ENCODE measurements at places on chromosomes 5 and 9.

GRCh38 chr9:70830618-70831017 is 290.8 kb downstream of the TRPM3 start:
- DNase-seq, result no peak

GRCh38 chr9:130940027-130940549 is 1.0 kb upstream of the FIBCD1 start:
- DNase-seq, result no peak

- peak; percentile 68 for DNase-seq
Measured at GRCh38 chr9:135864447-135865049, 42.8 kb downstream of the CAMSAP1 start.

DNA sequence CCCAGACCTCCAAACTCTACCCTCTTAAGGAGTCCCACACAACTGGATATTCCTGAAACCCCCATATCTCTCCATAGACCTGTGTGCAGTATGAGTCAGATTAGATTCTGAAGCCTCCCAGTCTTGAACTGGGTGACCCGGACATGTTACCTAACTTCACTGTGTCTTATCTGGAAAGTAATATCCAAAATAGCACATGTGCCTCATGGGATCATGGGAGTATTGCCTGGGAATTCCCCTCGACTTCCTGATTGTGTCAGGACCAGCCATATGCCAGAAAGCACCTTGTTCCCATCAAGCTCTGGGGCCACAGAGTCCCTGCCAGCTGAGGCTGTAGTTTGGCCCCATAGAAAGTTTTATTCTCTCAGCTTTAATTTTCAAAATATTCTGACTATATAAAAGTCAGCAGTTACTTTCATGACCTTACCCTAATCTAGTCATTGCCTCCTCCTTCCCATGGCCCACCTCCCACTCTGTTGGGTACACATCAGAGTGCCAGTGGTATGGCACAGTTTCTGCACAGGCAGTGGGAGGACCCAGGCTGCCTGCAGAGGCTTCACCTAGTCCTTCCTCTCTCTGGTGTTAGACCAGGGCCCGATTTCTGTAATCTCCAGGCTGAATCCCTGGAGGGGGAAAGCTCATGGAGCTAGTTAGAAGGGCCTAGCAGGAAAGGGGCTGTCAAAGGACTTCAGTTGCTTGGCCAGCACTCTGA is 19.5 kb upstream of the B4GALT1 start:
- DNase-seq, result no peak

DNA sequence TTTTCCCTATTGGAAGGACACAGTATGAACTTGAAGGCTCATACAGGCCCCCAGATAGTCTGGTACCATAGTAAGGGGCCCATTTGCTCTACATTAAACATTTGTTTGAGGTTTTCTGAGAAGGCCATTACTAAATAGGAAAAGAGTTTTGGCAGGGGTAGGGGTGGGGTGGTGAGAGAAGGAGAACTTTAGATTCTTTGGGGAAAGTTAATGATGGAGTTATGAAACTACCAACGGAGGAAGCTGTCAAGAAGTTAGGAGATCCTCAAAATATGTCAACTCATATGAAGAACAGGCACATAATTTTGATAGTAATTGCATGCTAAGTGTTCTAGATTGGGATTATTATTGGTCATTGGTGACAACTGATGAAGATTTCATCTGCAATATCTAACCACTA is 114.7 kb downstream of the TAF11L14 start:
- DNase-seq, result no peak

DNA sequence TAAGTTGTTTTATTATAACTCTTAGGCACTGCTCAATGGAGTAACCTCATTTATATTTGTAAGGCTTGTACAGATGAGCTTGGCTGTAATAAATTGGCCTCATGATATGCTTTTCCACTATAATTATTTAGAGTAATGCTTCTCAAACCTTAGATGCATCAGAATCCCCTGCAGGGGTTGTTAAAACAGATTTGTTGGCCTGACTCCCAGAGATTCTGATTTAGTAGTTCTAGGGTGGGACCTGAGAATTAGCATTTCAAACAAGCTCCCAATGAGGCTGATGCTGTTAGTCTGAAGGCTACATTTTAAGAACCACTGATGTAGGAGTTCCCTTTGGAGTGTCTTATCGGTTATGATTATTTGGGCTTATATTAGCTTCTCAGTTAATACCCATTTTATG is 38.2 kb upstream of the ARSB start:
- no peak for DNase-seq

DNA sequence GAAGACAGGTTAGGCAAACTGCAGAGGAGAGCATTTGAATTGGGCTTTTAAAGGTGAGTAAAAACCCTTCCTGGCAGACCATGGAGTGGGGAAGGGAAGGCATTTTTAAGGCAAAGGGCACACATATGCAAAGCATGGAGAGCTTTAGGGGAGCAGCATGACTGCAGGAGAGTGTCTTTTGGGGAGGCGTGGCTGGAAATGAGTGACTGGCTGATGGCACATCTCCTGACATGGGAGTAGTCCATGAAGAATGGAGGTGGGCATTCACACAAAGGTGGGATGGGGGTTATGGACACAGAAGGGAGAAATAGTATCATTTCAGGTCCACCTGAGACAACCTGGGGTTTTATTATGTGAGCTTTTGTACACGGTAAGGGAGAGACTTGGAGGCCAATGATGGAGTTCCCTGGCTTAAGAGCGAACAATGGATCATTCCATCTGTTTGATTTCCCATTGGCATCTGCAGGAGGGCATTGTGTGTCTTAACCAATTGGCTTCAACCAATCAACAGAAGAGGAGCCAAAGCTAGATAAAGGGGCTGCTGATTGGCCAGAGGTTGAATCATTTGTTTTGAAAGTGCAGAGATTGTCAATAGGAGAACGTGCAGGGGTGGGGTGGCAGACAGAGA is 2.1 kb downstream of the NSG2 start:
- no peak for DNase-seq

GRCh38 chr9:105419816-105420597 is 27.8 kb upstream of the FSD1L start:
- no peak for DNase-seq

- DNase-seq, result no peak
Measured at GRCh38 chr9:98644011-98644410, 64.7 kb downstream of the GABBR2 start.

GRCh38 chr5:139955616-139956273 is 87.4 kb downstream of the NRG2 start:
- DNase-seq, result no peak

DNA sequence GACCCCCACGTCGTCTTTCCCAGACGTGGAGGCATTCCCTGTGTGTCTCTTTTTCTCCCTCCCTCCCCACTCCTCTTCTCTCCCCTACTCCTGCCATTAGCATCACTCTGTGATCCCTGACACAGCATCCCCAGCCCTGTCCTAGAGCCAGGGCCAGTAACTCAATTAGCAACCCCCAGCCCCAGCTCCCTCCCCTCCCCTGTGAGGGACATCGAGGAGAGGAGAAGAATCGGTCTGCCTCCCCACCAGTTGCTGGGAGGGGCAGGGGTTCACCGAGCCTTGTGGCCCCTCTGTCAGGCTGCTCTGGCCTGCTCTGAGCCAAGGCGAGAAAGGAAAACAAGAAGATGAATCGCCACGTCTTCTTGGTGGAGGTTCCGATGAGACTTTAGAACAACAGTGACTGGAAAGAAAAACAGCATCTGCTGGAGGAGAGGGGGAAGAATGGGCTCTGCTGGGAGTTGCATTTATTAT is 123.1 kb downstream of the PAPPA start:
- DNase-seq, result no peak

DNA sequence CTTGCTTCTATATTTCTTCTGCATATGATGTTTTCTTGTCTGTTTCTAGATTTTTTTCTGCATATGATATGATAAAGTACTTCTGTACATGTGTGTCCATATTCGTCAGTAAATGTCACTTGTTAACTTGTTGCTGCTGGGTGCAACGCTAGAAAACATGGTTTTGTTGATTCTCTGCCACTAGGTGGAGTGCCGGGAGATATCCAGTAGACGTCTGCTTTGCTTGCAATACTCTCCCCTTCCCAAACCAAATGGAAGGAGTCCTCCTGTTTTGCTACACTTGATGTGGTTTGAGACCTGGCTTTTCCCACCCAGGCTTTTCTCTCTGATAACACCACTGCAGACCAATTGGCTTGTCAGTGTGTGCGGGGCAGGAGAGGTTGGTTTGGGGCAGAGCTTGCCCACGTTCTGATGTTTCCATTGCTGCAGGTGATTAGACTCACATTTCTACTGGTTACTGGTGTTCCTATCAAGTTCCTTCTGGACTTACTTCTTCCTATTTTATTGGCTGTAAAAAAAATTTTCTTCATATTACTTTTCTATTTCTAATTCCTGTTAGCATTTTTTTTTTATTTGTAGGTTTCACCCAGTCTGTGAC is 900.0 kb upstream of the CDH10 start:
- DNase-seq, result no peak

DNA sequence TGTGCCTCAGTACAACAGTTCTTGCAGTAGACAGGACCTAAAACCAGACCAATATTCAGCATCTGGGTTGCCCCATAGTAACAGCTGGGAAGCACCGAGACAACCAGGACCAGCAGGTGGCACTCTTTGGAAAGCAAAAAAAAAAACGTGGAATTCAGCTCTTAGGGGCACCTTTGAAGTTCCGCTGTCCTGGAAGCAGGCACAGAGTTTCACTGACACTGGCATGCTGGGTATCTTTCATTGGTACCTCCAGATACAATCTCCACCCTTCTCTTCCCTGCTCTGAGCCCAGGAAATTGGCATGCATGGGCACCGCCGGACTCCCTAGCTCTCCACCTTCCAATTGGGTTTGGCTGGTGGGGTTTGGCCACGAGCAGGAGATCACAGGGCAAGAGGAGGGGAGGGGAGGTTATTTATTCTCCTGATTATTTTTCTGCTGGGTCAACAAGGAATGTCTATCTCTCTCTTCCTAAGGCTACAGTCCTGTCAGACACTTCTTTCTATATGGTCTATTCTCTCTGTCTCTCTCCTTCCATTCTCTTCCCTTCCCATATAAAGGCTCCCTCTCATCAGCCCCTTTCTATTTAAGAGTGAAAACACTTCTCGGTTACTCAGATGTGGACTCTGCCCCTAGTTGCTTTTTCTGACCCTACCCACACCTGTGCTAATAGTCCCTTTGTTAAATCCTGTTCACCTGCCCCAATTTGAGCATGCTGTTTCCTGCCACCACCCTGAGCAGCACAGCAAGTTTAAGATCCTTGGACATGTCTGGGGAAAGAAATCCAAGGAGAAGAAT is 1.9 kb upstream of the IDNK start:
- DNase-seq, result no peak

DNA sequence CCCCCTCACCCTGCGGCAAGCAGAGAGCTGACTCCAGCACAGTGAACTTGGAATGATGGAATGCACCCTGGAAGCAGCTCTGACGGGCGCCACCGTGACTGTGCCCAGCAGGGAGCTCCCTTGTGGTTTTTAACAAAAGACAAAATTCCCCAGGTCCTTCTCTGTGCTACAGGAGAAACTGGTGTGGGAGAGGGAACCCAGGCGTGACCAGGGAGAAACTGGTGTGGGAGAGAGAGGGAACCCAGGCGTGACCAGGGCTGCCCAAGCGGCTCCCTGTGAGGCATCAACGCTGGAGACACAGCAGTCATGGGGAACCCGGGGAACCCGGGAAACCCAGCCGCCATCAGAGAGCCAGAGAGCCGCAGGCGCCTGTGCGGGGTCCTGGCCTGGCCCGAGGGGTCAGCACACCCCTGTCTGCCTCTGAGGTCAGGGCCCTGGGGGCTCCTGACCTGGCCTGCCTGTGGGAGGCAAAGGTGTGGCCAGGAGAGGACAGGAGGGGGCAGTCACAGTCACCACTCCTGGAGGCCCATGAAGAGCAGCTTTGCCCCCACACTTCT is 3.1 kb upstream of the AHRR start:
- no peak for DNase-seq

DNA sequence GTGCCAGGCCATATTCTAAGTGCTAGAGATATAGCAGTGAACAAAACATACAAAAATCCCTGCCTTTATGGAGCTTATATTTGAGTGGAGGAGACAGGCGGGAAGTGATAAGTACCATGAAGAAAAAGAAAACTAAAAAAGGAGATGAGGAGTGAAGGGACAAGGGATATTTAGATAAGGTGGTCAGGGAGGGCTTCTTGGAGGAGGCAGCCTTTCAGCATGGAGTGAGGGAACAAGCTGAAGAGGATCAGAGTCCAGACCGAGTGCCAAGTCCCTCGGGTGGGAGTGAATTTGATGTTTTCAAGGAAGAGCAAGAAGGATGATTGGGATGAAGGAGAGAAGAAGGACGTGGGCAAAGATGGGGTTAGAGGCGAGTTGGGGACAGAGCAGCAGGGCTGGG is 190.5 kb downstream of the FSTL4 start:
- DNase-seq, result no peak

DNA sequence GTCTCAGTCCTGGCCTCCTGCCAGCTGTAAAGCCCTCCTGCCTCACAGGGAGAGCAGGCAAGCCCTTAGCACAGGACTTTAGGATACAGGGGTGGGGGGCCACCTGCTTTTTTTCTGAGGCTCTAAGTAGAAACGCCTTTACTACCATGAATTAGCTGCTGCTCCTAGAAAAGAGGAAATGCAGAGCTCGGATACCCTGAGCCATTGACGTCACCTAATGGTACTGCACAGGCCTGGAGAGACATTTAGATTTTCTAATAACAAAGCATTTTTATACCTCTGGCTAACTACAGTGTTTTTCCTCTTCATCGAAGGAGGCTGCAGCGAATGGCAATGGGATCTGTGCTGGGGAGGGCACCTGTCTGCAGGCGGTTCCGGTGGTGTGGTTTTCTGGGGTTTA is 137.0 kb downstream of the WDR41 start:
- DNase-seq, result no peak

DNA sequence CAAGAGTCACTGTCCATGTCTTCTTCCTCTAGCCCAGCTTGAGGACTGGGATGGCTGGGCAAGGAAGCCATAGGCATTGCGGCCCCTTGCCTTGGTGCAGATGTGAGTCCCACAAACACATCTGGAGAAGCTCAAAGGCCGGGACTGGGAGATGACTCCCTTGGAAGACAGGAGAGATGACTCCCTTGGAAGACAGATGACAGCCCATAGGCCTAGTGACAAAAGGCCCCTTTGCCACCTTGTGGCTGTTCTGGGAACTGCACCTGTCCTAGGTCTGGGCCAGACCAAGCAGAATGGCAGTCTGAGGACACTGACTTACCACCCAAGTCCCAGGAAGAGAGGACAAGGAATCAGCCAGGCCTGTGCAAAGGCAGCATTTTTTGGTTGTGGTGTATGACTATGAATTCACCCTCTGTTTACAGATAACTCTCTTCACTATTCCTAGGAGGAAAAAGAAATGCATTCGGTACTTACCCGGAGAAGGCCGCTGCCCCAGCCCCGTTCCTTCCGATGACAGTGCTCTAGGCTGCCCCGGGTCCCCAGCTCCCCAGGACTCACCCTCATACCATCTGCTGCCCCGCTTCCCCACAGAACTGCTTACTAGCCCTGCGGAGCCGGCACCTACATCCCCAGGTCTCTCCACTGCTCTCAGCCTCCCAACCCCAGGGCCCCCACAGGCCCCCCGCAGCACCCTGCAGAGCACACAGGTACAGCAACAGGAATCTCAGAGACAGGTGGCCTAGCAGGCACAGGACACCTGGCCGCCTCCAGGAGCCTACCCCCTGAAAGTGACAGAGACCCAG is 30.8 kb downstream of the SKP1 start:
- peak; percentile 74 for DNase-seq

All from activated naive CD4-positive, alpha-beta T cell (primary cell).